ENCODE measurements at places on chromosomes 1 and 21.

GRCh38 chr1:172530000-172530399, 3.0 kb upstream of the SUCO start:
- DNase-seq, result no peak

DNA sequence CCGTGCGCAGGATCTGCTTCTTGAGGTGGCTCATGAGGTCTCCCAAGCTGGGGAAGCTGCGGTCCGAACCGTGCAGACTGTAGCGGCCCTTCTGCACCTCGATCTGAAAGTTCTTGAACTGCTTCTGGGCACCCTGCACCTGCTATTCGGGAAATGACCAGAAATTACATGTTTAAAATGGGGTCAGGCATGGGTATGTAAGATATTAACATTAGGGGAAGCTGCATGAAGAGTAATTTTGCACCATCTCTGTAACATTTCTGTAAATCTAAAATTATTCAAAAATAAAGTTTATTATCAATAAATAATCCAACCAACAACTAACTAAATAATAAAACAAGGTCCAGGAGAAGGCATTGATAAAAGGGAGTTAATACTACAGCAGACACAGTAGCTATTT, 110.7 kb downstream of the RAVER2 start:
- no peak for DNase-seq

GRCh38 chr1:228835911-228836310, 100.6 kb downstream of the RHOU start:
- no peak for DNase-seq

GRCh38 chr1:54417123-54417522, 10.9 kb upstream of the SSBP3 start:
- DNase-seq, result no peak

- no peak for DNase-seq
Observed at GRCh38 chr1:156755527-156755950, 4.1 kb upstream of the HDGF start.

- DNase-seq, result no peak
Observed at GRCh38 chr1:30734580-30734979, 11.2 kb upstream of the MATN1 start.

DNA sequence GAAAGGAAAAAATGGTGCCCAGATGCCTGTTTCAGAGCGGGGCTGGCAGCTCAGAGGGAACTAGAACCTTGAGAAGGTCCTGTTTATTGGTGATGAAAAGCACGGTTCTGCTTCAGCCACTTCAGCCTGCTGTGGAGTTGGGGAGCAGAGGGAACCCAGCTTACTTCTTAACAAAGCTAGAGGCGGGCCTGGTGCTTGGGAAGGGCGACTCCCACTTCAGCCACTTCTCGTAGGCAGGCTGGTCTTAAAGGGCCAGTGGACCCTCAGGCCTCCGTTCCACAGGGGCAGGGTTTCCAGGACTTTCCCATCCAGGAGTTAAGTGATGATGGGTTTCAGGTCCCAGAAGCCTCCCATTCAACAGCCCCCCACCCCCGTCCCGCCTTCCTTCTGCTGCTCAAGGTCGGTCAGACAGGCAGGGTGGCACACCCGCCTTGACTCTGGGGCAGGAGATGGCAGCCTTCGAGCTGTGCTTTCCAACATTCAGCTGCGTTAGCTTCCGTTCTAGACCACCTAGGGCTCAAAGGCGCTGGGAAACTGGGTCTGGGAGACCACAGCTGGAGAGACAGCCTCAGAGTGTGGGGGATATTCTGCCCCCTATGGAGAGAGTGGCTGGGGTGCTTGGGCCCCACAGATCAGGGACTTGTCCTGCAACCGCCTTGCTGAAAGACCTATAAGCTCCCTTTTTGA, 3.4 kb downstream of the RUNX3 start:
- DNase-seq, result no peak

DNA sequence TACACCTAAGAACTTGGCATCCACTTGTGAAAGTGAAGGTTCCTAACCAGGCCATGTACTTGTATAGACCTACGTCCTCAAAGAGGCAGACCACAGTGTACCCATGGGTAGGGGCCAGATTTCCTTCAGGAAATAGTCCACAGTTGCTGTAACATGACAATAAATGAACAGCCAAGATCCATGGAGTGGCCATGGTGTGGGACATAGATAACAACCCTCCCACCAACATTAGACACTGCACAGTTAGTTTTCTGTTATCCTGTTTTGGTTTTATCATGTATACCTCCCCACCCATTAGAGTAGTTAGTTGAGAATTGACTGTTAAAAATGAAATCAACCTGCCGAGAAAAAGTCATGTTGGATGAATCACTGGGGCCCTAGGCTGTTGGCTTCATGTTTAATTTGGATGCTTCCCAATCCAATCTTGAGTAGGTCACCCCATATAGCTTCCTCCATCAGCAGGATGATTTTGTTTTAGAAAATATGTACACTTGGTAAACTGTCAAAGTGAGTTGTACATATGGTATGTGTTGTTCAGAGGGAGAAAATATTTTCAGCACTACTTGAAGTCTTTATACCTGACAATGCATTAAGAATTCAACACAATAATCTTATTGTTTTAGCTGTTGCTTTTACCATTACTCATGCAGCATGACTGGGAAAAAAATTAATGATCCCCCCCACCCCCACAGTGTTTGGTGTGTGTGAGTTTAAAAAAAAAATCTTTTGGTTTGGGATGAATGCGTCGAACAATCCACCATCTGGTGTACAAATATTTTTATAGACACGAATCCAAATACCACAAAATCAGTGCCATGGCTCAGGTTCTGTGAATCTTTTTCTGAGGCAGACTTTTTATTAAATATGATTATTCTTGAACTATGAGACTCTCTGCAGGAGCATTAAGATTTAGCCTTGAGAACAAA, 88.3 kb upstream of the ARHGAP29 start:
- no peak for DNase-seq

DNA sequence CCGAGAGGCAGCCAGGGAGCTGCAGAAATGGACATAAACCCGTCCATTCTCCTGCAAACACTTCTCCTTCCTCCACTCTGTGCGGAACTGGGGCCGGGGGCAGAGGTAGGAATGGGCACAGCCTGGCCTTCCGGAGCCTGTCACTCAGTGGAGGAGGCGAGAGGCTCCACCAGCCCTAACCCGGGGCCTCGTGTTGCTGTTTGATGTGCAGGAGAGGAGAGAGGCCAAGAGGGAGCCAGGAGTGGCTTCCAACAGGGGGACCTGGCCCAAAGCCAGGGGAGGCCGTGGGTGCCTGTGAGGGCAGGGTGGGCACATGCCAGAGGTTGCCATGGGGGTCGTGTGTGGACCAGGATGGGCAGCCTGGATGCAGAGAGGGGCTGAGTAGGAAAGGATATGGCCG, 158.1 kb upstream of the ARHGEF16 start:
- DNase-seq, result no peak

DNA sequence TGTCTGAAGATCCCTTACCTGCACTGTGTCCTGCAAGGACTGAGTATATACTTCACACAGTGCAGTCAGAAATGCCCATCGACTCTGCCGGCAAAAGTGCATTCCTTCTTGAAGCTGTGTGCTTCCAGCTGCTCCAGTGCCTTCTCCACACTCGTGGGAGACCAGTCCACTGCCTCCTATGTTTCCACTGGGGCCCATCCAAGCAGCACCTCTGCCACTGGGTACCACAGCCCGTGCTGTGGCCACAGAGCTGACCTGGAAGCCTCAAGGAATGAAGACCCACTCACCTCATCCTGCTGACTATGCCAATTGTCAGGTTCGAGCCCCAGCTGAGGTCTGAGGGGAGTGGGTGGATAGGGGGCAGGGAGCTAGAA, 108.1 kb downstream of the GDAP2 start:
- no peak for DNase-seq

DNA sequence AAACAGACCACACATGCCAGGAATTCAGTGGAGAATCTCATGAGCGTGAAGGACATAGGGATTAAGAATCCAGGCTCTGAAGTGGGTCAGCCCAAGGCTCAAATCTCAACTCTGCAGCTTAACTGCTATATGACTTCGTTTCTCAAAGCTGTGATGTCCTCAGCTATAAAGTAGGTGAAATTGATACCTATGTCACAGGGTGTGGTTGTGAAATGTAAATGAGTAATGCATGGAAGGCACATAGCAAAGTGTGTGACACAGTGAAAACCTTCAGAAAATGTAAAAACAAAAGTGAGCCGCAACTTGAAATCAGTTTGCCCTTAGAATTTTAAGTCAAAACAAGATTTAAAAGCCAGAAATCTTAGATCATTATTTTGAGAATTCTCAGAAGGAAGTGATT, 145.7 kb upstream of the PRMT6 start:
- DNase-seq, result no peak

- DNase-seq, result no peak
Observed at GRCh38 chr1:49166031-49166430, 389.3 kb upstream of the BEND5 start.

GRCh38 chr1:109152196-109152595, 38.3 kb downstream of the ELAPOR1 start:
- no peak for DNase-seq

- no peak for DNase-seq
Observed at GRCh38 chr1:85447006-85447943, 17.7 kb downstream of the DDAH1 start.

GRCh38 chr1:155307247-155307740, 1.4 kb upstream of the FDPS start:
- no peak for DNase-seq

Measured in stimulated activated CD4-positive, alpha-beta T cell treated with anti-CD3 and anti-CD28 coated beads, Interleukin-4, amount 100 ng/mL, for 4 hours (primary cell).